ENCODE measurements at places on chromosomes 5 and 9.

DNA sequence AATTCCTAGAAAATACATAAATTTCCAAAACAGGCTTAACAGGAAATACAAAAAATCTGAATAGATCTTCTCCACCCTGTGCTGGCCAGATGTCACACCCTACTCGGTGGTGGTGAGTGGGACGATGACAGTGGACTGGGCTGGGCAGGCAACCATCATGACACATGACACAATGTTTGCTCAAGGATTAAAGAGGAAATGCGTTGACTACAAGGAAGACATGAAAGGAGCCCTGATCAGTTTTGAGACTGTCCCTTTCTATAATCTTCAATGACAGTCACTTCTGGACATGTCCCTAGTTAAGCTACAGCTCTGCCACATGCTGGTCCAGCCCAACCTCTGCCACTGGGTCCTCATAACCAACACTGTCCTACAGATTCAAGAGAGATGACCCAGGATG lies 99.8 kb downstream of the ZDHHC21 start:
- DNase-seq: peak; percentile 80

- DNase-seq: peak; percentile 1
These were observed 136.6 kb upstream of the TNC start for GRCh38 chr9:115254287-115255180.

GRCh38 chr9:124254261-124254682 lies 3.5 kb upstream of the NEK6 start:
- DNase-seq: no peak

DNA sequence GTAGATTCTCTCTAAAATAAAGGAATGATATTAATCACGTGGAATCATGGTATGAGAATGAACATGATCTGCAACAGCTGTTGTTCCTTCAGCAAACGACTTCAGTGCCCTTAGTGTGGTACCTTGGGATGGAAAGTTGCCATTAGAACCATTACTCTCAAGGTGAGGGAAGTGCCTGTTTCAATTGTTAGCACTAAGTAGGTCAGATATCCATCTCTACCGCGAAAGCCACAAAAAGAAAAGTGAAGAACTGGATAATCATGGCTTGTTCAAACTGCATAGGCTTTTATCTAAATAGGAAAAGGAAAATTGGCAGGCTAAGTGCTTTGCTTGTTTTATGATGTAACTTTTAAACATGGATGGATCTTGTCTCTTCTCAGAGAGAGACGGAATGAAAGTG lies 380.7 kb downstream of the MRPS30 start:
- DNase-seq: no peak

GRCh38 chr9:121399126-121399882 lies 29.3 kb upstream of the STOM start:
- no peak for DNase-seq

DNA sequence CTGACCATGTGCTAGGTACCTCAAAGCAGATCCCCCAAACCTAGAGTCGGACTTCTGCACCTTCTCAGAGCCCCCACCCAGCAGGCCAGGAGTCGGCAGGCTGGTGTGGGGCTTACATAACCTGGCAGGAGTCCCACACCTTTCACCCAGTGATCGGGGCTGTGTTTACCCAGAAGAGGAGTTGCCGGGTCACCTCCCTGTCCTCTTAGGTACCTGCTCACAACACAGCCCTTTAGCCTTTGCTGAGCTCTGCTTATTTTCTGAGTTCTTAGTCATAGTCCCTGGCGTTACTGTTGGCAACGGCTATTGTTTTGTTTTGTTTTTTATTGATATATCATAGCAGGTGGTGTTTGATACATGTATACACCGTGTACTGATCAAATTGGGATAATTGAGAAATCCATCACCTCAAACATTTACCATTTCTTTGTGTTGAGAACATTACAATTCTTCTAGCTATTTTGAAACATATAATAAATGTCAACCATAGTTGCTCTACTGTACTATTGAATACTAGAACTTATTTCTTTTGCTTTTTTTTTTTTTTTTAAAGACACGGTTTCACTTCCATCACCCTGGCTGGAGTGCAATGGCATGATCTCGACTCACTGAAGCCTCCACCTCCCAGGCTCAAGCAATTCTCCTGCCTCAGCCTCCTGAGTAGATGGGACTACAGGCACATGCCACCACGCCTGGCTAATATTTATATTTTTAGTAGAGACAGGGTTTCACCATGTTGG lies 10.4 kb upstream of the EEIG1 start:
- DNase-seq: peak; percentile 43
